ENCODE measurements at places on chromosomes 6 and 20.

GRCh38 chr6:132190097-132190814 lies 211.0 kb downstream of the MOXD1 start:
- DNase-seq: no peak

GRCh38 chr20:38658879-38659596 lies 57.4 kb downstream of the ARHGAP40 start:
- no peak for DNase-seq

DNA sequence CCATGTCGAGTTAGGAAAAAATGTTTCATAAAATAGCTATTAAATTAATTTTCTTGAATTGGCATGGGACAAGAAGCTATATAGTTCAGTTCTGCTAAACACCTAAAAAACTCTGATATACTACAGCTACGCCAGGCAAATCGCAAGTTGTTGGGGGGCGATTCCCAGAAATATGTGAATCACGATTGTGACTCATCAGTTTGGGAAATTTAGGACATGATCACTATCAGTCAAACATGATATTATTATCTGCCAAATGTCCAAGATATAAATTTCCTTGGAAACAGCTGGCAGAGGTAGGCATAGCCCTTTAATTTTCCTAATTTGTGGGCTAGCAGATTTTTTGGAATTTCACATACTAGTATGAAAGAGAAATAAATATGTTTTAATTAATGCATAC lies 123.6 kb downstream of the ATXN1 start:
- DNase-seq: no peak

DNA sequence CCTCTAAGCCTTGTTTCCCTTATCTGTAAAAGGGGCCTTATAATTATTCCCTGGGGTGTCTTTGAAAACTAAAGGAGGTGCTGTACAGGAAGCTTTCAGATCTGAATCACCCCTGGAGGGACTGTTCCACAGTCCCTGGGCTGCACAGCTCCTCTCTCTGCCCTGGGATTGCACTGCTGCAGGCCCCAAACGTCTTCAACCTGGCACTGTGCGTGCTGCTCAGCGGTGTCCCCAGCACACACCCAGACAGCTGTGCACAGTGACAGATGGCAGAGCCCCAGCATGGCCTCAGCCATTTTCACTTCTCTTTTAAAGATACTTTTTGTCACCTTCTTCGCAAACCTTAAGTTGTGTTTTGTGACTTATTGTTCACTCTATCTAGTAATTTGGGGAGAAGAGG lies 50.7 kb upstream of the INSM1 start:
- peak; percentile 79 for DNase-seq

DNA sequence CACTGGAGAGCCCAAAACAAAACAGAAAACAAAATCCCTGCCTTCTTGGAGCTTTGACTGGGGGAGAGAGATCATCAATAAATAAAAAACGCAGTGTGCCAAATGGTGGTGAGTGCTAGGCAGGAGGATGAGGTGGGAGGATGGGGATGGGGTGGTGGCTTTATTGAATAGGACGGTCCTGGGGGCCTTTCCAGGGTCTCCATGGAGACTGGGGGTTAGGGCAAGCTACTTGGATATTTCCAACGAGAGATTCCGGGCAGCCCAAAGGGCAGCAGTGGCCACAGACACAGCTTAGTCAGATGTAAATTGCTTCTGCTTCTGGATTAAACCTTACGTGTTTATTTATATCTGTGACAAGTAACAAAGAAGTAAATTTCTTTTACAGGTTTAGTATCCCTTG lies 700.1 kb downstream of the QKI start:
- no peak for DNase-seq

GRCh38 chr20:60424267-60424902 lies 466.2 kb downstream of the CDH26 start:
- no peak for DNase-seq

- no peak for DNase-seq
Measured at GRCh38 chr6:140012150-140012549, 637.7 kb upstream of the CITED2 start.

Measured in NCI-H1694 treated with DMSO at 0.1 percent for 48 hours (cell line).